SK-N-SH treated with all-trans-retinoic acid at 6 μM for 48 hours (cell line): ENCODE measurements at places on chromosomes 2 and 18.

DNA sequence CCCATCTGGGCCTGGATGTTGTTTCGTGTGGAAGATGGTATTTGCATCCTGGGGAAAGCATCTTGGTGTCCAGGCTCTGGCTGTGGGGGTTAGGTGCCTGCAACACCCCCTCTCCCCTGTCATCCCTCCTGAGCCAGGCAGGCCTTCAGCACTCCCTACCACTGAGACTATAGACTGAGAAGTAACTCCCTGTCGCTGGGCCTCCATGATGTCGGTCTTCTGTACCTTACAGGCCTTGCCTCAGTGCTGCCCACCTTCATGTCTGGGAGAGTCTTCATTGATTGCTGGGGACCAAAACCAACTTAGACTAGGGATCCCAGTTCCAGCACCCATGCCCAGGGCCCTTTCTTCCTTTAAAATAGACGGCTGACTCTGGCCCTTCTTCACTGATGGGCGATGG lies 33.1 kb upstream of the DNMT3A start:
- ATAC-seq = no peak

DNA sequence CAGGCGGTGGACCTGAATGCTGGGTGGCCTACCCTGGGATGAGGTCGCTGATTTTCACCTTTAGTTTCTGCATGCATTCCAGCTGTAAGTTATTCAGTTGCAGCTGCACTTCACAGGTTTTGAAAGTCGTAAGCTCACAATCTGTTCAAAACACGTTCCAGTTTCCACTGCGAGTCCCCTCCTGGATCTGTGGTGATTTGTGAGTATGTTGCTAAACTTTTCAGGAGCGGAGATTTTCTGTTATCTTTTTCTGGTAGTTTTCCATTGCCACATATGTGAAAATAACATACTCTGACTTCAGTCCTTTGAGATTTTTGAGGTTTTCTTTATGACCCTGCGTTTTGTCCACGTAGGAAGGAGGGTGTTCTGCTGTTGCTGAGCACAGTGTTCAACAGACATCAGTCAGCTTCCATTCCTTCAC lies 102.1 kb downstream of the SNTG2 start:
- no peak for ATAC-seq

DNA sequence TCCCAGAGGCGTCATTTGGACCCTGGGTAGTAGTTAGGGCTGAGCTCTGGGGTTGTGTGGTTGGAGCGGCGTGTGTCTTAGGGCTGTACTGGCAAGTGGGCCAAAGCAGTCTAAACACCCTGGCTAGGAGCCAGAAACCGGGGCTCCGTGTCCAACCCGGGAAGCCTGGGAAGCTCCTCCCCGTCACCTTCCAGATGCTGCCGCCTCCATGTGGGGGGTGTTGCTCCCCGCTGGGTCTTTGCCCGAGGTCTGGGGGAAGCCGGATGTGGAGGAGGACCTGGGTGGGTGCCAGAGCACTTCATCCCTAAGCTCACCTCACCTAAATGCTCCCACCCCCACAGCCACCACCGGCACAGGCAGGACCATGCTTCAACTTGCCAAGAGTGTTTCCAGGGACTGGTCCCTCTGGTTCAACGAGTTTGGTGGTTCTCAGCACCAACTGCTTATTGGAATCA lies 25.4 kb downstream of the TET3 start:
- no peak for ATAC-seq

GRCh38 chr18:77084688-77085035 lies 47.9 kb downstream of the MBP start:
- no peak for ATAC-seq

DNA sequence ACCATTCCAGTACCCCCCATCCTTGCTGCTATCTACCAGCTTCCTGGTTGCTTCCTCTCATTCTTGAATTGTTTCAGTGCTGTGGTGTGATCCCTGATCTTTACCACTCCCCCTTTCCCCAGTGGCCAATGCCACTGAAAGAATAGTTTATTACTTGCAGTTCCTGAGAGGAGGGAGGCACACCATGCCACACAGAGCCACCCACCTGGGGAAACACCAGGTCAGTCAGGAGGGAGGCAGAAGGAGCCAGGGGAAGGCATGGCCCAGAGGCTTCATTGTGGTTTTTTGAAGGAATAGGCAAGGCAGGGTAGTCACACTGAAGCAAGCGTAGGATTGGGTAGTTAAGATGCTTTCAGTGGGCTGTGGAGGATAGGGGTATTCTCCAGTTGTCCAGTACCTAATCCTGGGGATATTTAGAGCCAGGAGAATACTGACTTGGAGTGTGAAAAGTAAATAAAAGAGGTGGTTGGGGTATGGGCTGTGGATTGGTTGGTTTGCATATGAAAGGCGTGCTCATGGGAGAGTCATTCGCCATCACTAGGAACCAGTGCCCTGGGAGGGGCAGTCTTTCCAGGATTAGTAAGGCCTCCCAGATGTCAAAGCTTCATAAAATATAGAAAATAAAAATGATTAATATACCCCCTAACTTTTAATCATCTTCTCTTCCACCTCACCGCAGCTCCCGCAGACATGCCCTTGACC lies 6.7 kb upstream of the TMEM177 start:
- ATAC-seq = no peak

DNA sequence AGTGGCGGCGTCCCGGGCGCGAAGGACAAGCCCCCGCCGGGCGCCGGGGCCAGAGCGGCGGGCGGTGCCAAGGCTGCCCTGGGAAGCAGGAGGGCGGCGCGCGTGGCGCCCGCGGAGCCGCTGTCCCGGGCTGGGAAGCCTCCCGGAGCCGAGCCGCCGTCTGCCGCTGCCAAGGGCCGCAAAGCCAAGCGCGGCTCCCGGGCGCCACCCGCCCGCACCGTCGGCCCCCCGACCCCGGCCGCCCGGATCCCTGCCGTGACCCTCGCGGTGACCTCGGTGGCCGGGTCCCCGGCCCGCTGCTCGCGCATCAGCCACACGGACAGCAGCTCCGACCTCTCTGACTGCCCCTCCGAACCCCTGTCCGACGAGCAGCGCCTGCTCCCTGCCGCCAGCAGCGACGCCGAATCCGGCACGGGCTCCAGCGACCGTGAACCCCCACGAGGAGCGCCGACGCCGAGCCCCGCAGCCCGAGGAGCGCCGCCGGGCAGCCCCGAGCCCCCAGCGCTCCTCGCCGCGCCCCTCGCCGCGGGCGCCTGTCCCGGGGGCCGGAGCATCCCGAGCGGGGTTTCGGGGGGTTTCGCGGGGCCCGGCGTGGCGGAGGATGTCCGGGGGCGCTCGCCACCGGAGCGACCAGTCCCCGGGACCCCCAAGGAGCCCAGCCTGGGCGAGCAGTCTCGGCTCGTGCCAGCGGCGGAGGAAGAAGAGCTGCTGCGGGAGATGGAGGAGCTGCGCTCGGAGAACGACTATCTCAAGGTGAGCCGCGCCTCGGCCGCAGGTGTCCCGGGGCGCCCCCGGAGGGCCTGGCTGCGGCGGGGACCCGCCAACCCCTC lies 820 bp downstream of the MTCL1 start:
- no peak for ATAC-seq

- no peak for ATAC-seq
Measured at GRCh38 chr2:112074506-112074905, 19.4 kb downstream of the TMEM87B start.

GRCh38 chr2:239275847-239276831 lies 124.7 kb downstream of the HDAC4 start:
- peak; percentile 52 for ATAC-seq

DNA sequence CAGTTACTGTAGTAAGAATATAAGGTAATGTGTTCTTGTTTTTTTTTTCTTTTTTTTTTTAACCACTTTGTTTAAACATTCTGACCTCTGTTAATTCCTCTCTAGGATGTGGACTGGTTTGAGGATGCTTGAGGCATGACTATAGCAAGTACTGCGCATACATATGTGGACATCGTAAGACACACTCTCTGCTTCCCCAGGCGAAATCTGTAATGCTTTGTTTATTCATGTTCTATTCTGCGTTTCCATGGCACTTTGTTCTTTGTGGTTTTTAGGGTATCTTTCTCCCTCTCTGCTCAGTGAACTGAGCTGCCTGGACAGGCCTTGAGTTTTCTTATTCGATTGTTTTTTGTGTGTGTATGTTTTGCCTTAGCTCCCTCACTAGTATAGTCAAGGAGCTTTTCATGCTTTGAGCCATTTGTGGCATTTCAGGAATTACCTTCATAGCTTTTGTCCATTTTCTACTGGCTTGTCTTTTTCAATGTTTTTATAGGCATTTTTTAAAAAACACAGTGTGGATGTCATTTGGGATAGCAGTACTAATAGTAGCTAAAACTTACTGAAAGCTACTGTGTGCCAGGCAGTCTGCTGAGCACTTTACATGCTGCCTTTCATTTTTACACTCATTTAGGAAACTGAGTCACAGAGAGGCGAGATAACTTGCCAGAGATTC lies 1.9 kb upstream of the SH3BP4 start:
- ATAC-seq = peak; percentile 29

DNA sequence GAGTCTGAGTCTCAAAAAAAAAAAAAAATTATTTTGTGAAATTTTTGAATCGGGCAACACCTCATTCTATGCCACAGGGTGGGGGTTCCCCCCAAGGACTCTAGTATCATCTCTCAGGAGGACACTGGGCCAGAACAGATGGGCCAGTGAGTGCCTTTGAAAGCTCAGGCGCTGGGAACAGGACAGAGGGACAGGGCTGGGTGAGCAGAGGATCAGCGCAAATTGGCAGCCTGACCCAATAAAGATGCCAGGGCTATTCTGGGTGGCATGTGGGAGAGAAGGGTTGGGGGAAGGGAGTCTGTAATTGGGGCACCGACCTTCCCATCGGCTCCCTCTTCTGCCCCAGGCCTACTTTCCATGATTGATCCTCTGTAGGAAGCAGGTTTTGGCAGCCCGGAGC lies 44.0 kb downstream of the KIF3C start:
- no peak for ATAC-seq

DNA sequence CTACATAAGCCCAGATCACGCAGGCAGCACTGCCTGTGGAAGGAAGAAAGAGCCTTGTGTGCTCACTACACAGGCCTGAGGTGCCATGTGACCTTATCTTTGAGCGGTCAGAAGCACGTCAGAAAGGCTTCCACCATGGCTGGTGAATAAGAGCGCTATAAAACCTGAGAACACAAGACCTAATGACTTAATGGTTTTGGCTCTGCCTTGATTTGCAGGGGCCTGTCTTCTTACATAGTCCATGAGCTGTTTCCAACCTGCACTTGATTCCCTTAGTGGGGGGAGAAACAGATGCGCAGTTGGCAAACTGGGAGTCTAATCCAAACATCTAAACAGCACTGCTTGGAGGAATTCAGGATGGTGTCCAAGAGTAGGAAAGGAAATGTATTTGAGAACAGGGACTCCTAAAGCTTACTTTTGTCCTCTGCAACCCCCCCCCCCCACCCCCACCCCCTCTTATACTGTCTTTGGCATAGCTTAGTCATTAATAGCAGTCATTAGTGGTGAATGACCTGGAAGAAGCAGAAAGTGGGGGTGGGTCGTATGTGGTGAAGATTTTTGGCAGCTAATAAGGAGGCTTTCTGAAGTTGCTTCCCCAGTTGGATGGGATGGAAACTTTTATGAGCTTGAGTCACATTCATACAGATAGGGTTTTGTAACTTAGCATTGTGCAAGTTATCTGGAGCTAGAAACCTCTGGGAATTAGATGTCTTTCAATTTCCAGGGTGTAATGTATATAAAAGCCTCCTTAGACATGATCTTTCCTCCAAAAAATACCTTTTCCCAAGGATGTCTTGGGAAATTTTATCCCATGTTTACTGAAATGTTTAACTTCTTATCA lies 454.1 kb downstream of the MEIS1 start:
- ATAC-seq = no peak; the same call in 2 of the 3 replicates

DNA sequence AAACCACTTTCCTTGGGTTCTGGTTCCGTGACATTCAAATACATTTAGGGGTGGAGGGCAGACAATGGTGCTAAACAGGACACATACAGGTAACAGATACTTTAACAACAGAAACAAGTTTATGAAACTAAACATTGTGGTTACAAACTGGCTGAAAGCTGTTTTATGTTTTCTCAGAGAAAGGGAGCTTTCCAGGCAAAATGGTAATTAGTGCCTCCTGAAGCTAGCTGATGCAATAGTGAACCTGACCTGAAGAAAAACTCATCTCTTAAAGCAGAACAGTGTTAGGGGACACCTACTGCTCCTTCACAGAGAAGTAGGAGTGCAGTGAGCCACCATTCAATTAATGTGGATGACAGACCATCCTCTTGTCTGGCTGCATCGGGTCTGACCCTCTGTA lies 138.9 kb downstream of the CCDC148 start:
- ATAC-seq = no peak

GRCh38 chr18:9732031-9732430 lies 23.9 kb downstream of the RAB31 start:
- no peak for ATAC-seq

GRCh38 chr2:222747526-222748160 lies 76.2 kb downstream of the MOGAT1 start:
- ATAC-seq = no peak

GRCh38 chr2:18245375-18245774 lies 315.1 kb downstream of the RDH14 start:
- no peak for ATAC-seq

- no peak for ATAC-seq
Measured at GRCh38 chr2:113076954-113077669, 9.3 kb downstream of the IL1F10 start.

- peak; percentile 98 for ATAC-seq
Measured at GRCh38 chr2:30447149-30448045, at the start of gene LCLAT1. Gene LCLAT1, plus strand, starts transcription at chr2:30447246. Its CDS starts 78,345 bp downstream, at chr2:30525591.

- no peak for ATAC-seq
Measured at GRCh38 chr18:13369756-13370510, 151.4 kb downstream of the LDLRAD4 start.

GRCh38 chr2:99949963-99950362 lies 192.4 kb downstream of the AFF3 start:
- ATAC-seq = no peak; the same call in 2 of the 3 replicates

GRCh38 chr18:9140984-9141383 lies 4.4 kb downstream of the ANKRD12 start:
- no peak for ATAC-seq

GRCh38 chr2:236886456-236886855 lies 199.2 kb upstream of the COPS8 start:
- ATAC-seq = no peak

GRCh38 chr18:42184685-42185477 lies 229.8 kb downstream of the PIK3C3 start:
- ATAC-seq = no peak

- no peak for ATAC-seq
Measured at GRCh38 chr18:41618147-41618546, 336.9 kb upstream of the PIK3C3 start.
